GM13977 (cell line): ENCODE measurements at places on chromosomes 11 and 22.
A peak's percentile ranks its signal among the peaks of the same experiment; 100 is the strongest.

- no peak for DNase-seq
These were observed 316.8 kb downstream of the CASP12 start for GRCh38 chr11:104581246-104581980.

- no peak for DNase-seq
These were observed 1.4 kb upstream of the LHFPL7 start for GRCh38 chr22:24947881-24948280.

GRCh38 chr11:11083441-11083840, 225.6 kb upstream of the ZBED5 start:
- DNase-seq: no peak

DNA sequence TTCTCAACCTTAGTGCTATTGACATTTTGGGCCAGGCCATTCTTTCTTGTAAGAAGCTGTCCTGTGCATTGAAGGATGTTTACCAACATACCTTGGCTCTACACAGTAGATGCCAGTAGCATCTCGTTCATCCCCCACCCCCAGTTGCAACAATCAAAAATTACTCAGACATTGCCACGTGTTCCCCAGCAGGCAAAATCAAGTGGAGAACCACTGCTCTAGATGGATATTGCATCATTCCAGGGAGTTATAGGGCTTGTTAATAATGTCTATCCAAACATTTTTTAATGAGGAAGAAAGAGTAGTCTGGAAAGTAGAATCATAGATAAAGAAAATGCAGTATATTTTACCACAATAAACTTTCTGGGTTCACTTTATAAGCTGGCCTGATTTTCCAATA, 64.1 kb downstream of the PRMT3 start:
- no peak for DNase-seq

DNA sequence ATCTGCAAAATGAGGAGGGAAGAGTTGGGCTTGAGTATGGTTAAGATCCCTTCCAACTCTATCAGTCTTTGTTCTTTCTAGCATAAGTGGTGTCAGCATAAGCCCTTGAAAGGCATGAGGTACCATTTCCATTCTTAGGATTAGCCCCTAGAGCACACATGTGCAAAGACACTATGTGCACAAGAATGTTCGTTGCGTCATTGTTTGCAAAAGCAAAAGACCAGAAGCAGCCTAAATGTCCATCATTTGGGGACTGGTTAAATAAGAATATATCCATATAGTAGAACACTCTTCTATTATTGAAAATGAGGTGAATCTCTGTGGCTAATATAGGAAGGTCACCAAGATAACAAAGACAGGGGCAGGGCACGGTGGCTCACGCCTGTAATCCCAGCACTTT, 10.0 kb upstream of the KCTD14 start:
- no peak for DNase-seq

DNA sequence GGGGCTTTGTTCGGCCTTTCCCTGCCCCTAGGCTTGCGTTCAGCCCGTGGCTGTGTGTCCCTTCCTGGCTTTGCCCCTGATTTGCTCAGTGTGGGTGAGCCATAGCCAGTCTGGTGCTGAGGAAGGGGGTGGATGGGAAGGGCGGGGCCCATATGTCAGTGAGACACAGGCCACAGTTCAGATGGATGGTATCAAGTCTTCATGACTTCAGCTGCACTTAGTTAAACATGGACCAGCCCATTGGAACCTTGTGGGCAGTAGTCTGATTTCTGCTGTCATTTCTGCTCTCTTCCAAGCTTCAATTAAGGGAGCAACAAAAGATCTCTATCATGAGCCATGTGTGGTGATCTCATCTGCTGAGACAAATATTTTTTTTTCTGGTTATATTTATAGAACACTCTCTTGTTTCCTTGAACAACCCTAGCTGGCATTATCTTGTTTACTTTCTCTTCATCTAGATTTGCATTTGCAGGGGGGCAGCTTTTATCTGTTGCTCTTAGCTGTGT, 21.6 kb upstream of the PEX26 start:
- DNase-seq: peak; percentile 63

DNA sequence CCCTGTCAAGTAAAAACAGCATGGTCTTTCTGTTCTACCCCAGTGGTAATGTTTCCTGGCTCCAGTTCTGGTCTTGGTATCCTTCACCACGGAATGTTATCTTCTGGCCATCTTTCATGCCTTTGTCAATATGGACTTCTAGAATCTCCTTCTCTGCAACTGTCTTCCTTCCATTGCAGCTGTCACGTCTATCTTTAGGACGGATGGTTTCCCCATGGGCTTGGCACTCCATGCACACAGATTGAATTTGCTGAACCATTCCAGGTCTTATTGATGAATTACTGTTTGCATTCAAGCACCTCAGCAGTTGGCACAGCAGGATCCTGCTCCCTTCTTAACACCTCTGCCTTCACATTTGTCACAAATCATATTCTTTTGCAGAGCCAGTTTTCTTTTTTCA, 44.9 kb upstream of the SLC25A18 start:
- no peak for DNase-seq

DNA sequence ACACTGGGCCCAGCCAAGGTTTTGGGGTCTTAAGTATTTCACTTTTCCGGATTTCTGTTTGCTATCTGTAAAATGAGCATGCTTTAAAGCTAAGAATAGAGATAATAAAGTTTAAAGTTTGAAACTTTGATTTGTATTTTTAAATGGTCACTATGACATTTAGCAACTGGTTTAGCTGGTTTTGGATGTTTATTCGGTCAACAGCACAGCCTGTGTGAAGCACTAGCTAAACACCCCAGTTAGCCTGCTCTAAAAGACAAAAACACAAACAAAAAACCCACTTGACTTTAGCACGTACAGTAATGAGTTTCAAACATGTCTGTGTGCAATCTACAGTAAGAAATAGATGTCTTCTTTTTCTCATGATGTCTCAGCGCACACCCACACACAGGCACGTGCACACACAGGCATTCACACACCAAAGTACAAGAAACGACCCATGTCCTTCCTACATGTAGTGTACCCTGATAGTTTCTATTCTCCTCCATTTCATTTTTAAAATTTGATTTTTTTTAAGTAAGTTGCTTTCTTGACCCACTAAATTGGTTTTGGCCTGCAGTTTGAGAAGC, 29.4 kb downstream of the SLC1A2 start:
- DNase-seq: peak; percentile 46

GRCh38 chr22:37758694-37759093, 49.0 kb upstream of the GCAT start:
- DNase-seq: no peak

DNA sequence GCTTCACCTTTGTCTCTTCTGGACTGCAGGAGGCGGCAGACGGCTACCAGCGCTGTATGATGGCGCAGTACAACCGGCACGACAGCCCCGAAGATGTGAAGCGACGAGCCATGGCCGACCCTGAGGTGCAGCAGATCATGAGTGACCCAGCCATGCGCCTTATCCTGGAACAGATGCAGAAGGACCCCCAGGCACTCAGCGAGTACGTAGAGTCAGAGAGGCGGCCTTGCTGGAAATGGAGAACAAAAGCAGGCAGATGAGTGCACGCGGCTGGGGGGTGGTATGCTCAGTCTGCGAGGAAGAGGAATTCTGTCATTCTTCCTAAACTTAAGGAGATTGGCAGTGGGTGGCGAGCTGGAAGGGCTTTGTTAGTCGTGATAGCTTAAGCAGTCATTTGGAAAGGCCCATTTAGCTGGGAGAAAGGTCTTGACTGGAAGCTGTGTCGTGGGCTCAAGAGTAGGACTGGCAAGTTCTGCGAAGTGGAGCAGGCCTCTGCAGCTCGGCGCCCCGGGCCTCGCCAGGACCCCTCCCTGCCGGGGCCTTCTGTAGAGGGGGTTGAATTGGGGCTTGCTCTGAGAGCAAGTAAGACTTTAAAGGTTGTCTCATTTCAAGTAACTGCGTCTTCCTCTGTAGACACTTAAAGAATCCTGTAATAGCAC, 3.0 kb upstream of the FERMT3 start:
- no peak for DNase-seq

- DNase-seq: no peak
These were observed 46.5 kb upstream of the FIBIN start for GRCh38 chr11:26947379-26947844.

GRCh38 chr11:69129647-69130046, 26.1 kb upstream of the SMIM38 start:
- no peak for DNase-seq

- no peak for DNase-seq
These were observed 1116.0 kb downstream of the TBC1D22A start for GRCh38 chr22:47878460-47878859.

DNA sequence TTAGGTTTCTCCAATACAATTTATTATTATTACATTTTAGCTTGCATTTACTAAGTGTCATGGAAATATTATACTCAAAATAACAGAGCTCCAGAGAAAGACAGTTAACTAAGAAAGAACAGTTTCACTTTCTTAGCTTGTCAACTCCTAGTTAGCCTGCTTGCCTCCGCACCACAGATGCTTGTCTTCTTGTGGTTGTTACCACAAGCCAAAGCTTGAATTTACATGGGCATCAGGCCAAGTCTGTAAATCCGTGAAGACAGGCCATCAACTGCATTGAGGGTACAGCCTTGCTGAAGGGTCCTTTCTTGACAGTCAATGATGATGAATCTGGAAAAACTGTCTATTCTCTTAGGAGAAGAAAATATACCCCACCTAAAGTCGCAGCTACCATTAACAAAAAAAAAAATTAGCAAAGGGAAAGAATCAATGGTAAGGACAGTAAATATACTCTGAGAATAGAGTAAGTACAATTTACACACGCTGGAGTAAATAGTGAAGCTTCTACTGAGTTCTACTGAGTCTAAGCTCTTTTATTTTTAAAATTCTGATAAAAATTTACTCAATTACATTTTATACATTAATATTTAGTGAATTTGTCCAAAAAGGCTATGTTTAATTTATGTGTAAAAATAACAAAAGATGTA, 15.6 kb upstream of the DENND5A start:
- DNase-seq: peak; percentile 55

DNA sequence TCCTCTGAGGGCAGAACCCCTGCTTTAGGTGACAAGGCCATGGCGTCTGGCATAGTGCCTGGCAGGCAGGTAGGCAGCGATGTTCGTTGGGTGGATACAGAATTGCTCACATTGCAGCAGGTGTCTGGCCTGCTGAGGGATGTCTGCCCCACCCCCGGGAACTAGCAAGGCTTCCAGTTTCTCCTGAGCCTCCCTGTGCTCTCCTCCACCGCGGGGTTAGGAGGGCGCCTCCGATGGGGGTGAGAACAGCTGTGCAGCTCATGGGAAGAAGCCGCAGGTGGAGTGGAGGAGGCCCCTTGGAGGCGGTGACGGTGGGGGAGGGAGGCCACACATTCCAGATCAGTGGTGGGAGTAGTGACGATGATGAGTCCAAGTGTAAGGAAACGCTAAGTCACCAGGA, 48.3 kb upstream of the JAM3 start:
- no peak for DNase-seq

DNA sequence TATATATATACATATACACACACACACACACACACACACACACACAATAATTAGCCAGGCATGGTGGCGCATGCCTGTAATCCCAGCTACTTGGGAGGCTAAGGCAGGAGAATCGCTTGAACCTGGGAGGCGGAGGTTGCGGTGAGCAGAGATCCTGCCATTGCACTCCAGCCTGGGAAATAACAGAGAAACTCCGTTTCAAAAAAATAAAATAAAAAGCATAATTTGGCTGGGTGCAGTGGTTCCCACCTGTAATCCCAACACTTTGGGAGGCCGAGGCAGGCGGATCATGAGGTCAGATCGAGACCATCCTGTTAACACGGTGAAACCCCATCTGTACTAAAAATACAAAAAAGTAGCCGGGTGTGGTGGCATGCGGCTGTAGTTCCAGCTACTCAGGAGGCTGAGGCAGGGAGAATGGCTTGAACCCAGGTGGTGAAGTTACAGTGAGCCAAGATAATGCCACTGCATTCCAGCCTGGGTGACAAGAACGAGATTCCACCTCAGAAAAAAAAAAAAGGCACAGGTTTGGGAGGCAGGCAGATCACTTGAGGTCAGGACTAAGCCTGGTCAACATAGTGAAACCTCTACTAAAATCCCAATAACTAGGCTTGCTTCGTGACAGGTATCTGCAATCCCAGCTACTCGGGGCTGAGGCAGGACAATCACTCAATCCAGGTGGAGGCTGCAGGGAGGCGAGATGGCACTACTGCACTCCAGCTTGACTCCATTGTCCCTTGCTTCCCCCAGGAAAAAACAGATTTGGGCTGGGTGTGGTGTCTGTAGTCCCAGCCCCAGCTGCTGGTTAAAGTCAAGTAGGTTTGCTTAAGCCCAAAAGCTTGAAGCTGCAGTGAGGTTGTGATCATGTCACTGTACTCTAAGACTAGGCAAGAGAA, 11.8 kb upstream of the WDR74 start:
- no peak for DNase-seq

GRCh38 chr11:106619320-106619990, 398.8 kb downstream of the GUCY1A2 start:
- no peak for DNase-seq

DNA sequence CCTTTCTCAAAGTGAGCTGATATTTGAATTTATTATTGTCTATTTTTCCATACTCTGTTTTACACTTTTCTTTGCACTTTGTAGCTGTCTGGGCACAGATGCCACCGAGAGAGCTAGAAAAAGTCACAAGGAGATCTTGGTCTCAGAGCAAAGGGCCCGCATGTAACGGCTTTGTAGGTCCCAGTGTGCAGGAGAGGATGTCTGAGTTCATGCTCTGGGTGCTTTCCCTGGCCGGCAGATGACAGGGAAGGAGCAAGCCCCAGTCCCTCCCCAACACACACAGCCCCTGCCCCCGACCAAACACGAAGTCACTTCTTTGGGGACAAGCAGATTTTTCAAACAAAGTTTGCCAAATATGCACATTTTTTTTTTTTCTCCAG, 55.8 kb downstream of the SMIM38 start:
- DNase-seq: peak; percentile 42

GRCh38 chr11:69321877-69322361, 28.0 kb downstream of the MYEOV start:
- no peak for DNase-seq

DNA sequence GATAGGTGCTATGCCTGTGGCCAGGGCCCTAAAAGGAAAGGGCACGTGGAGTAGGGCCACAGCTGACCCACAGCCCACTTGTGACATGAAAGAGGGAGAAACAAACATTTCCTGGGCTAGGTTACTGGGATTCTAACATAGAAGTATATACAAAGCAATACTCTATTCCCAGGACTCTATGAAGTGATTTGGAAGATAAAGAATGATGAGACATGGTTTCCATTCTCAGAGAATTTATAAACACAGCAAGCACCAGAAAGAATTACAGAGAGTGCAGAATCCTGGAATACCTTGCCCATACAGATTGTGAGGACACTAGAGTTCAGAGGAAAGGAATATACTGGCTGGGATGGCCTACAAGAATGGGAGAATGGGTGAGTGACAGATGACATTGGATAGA, 86.4 kb downstream of the KIRREL3 start:
- no peak for DNase-seq
